ENCODE measurements at places on chromosomes 3 and 15. TPM values are rescaled to one million over a fixed set of nuclear protein-coding genes. Genes with fewer than 3 reads are reported as not detected.

DNA sequence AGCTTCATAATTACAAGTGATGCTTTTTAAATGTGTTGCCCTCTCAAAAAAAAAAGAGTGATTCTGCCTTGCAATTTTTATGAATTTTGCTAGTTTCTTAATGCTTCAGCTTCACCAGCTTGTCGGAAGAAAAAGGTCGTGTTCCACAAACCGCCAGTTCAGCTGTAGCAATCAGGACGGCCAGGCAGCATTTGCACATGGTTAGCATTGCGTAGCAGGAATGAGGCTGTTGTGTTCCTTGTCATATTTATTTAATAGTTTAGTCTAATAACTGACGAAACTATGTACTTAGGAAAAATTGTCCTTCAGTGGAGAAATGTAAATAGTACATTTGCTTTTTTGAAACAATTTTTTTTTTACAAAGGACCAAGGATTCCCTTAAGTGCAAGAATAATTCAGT, 64.9 kb upstream of the SELENOK start:
- no peak for DNase-seq

Gene SYNPR
- polyA plus RNA-seq = not detected

Gene CAMKV
- polyA plus RNA-seq = not detected

GRCh38 chr3:113804661-113805060, 33.9 kb upstream of the GRAMD1C start:
- no peak for DNase-seq

- DNase-seq = peak; percentile 11
Observed at GRCh38 chr15:90031231-90031791, 30.2 kb downstream of the ZNF710 start.

Gene VEPH1
- 30.5 TPM for polyA plus RNA-seq

- no peak for DNase-seq
Observed at GRCh38 chr3:36814066-36814717, 49.8 kb upstream of the DCLK3 start.

DNA sequence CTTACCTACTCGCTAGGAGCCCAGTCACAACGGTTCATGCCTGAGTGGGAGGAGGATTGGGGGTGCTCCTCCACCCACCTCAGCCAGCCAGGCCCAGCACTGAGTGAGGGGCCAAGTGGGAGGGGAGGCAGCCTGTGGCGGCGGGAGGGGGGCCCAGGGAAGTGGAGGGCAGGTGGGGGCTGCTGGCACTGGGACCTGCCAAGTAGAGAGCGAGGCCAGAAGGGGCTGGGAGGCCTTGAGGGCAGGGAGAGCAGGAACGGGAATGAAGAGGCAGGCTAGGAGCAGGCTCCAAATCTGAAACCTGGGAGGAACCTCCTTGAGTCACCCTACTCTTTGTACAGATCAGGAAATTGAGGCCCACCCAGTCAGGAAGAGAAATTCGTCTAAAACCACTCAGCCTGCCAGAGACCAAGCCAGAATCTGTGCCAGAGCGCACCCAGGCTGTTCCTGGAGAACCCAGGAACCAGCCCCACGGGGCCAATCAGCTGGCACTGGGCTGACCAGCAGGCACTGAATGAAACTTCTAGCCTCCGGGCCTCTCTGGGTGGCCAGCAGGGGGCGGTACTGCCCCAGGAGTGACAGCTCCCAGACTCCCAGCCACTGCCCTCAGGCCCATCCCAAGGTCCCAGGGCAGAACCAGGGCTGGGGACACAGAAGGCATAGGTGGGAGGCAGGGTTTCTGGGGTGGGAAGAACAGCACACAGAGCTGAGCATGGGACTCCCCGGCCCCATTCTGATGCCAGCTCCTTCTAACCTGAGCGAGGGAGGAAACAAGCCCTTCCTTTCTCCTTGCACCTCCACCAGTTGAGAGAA, 14.8 kb upstream of the CYP11A1 start:
- DNase-seq = peak; percentile 75

DNA sequence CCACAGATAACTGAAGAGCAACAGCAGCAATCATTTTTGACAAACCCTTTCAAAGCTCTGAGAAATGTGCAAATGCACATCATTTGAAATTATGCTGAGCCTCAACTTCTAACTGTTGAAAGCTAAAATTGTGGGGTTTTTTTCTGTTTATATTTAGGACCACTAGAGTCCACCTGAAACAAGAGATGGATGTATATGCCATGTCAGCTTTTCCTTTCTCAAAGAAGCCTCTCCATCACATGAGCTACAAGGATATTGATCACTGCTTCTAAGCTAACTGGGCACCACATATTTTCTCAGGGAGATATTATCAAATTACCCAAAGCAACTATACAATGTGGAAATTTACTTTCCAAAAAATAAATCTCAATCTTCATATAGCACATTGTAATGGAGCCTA, 498.6 kb upstream of the ZNF385D start:
- DNase-seq = no peak

- no peak for DNase-seq
Observed at GRCh38 chr3:158847885-158848284, 46.0 kb downstream of the MFSD1 start.

Gene COL6A5
- polyA plus RNA-seq = not detected

DNA sequence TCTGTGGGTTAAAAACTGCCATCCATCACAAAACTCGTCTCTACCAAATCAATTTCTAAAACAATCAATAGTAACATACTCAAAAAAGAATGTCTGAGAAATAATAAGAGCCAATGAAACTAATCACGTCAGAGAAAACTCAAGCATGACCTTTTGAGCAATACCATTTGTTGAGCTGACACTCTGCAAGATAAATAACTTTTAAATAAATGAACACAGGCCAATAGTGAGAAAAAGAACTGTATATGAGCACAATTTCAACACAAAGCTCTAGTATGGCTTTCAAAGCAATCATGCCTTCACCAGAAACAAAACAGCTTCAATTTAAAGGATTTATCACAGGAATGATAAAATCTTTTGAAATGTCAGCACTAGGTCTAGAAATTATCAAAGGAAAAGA, 249.2 kb upstream of the SETMAR start:
- no peak for DNase-seq

Data from IMR-90 (cell line).